ENCODE measurements at places on chromosomes 7 and 10. TPM values are rescaled to one million over a fixed set of nuclear protein-coding genes. Genes with fewer than 3 reads are reported as not detected.

DNA sequence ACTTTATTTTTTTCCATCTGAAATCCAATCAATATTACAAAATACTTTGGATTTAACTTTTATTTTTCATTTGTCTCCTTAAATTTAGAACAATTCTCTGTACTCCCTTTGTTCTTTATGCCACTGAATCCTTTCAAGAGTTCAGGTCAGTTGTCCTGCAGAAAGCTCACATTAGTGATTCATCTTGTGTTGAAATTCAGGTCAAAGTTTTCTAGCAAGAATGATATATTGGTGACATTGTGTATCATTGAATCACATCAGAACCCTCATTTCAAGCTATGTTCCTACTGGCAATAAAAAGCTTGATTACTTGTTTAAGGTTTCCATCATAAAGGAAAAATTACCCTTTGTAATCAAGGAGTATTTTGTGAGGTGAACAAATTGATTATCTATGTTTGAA is 378.8 kb upstream of the STEAP1 start:
- H3K4me1 ChIP-seq = no peaks in the 10 kb centered on the region
- H3K27me3 ChIP-seq = no peaks in the 10 kb centered on the region
- no peak overlapping the region for H3K27ac ChIP-seq
- no peaks in the 10 kb centered on the region for H3K36me3 ChIP-seq
- H3K4me3 ChIP-seq = no peak overlapping the region

DNA sequence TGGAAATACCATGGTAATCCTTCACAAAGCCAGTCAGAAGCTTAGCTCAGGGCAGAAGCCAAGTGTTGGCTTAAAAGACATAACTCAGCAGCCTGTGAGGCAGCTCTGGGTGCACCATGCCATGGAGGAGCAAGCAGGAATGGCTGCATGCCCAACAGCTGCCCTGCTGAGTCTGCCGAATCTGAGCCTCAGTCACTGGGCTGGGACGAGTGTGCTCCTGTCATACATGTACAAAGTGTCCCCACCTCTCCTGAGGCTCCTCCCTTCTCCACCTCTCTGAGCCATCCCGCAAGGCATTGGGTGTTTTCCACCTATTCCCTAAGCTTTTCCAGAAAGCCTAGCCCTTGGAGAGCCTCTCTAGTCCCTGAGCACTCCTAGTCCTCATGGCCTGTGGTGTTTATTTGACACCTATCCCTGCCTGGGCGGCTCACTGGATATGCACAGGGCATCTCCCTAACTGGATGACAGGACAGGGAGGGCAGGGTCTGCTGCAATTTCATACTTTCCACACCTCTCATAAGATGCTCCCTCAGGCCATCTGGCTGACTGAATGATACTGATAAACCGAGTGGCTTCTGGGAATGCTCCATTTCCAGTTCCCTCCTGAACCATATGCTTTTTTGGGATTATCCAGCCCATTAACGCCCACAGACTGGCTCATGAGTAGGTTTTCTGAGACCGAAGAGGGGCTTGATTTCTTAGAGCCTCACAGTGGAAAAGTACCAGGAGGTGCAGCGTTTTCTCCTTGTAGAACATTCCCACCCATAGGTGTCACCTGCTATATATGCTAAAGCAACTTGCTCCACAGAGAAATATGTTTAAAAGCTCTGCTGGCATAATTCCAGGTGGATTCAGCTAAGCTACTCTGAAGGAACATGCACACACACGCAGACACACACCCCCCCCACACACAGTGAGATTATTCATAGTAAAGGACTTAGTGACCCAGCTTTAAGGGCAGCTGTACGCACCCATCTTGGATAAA is 199.3 kb downstream of the SNX10 start:
- no peak overlapping the region for H3K4me3 ChIP-seq
- no peaks in the 10 kb centered on the region for H3K27me3 ChIP-seq
- H3K4me1 ChIP-seq = no peaks in the 10 kb centered on the region
- DNase-seq = no peak
- no peak overlapping the region for H3K27ac ChIP-seq

GRCh38 chr7:47816647-47817046 is 131.6 kb downstream of the PKD1L1 start:
- H3K4me1 ChIP-seq = no peaks in the 10 kb centered on the region
- DNase-seq = no peak
- no peak overlapping the region for H3K4me3 ChIP-seq
- H3K36me3 ChIP-seq = no peaks in the 10 kb centered on the region

DNA sequence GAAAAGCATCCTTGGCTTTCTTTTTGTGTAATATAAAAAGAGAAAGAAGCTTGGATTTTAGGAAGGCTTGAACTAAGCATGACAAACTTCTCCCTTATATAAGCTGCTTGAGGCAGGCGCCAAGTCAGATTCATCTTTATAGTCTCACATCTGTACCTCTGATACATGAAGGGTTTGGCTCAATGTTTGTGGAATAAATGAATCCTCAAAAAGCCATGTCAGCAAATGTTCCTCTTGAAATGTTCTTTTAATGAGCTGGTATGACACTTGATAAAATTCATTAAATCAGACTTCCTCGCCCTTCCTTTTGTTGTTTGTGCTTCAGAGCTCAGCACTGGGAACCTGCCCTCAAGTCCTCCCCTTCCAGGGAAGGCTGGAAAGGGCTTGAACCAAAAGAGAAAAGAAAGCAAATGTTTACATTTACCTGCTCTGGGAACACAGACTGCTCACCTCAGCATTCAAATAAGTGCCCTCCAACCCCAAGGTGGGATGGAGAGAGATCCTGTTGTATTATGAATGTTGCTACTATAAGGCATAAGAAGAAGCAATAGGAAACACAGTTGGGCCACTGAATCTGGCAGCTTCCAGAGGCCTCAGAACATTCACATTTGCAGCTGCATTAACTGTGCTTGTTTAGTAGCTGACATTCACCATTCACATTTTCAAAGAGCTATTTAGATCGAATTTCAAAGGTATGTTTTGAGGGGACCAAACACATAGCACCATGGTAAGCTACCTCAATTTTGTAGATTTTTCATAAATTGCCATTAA is 212.6 kb downstream of the CACNA2D1 start:
- no peak overlapping the region for H3K27ac ChIP-seq
- H3K27me3 ChIP-seq = no peaks in the 10 kb centered on the region
- H3K4me1 ChIP-seq = no peaks in the 10 kb centered on the region
- no peaks in the 10 kb centered on the region for H3K36me3 ChIP-seq
- no peak for DNase-seq
- no peak overlapping the region for H3K4me3 ChIP-seq

DNA sequence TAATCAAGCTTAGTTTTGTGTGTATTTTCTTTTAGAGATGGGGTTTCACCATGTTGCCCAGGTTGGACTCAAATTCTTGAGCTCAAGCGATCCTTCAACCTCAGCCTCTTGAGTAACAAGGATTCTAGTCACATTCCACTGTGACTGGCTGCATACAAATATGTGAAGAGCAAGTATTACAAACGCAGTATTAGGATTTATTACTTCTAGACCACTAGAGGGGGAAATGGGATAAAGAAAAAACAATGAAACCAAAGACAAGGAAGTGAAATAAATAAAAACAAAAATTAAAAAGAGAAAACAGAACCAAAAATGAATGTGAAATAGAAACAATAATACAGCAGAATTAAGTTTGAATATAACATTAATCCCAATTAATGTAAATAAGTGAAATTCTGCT is 308.7 kb downstream of the ANKRD30A start:
- no peaks in the 10 kb centered on the region for H3K27me3 ChIP-seq
- no peaks in the 10 kb centered on the region for H3K36me3 ChIP-seq

- H3K27ac ChIP-seq = no peak overlapping the region
- H3K4me3 ChIP-seq = no peak overlapping the region
- H3K27me3 ChIP-seq = no peaks in the 10 kb centered on the region
- peak; percentile 25 for DNase-seq
- no peaks in the 10 kb centered on the region for H3K4me1 ChIP-seq
Observed at GRCh38 chr7:45188736-45189135, 31.1 kb downstream of the RAMP3 start.

Gene CYP2C18
- total RNA-seq = not detected

DNA sequence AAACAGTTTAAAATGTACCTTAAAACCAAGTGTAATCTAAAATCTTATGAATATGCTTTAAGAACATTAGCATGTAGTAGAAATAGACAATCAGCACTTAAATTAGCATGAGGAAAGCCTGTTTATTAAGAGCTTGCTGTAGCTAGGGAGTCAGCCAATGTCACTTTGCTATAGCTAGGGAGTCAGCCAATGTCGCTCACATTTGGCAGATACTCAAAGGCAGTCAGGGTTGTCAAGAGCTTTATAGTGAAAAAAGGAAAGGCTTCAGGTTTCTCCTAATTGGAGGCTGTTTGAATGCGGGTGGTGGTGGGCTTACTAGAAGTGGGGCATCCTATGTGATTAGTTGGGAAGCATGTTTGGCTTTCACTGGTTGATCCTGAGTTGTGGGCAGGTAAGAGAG is 226.2 kb upstream of the DGKB start:
- H3K4me3 ChIP-seq = no peak overlapping the region
- no peaks in the 10 kb centered on the region for H3K27me3 ChIP-seq
- no peaks in the 10 kb centered on the region for H3K4me1 ChIP-seq

- H3K4me1 ChIP-seq = no peaks in the 10 kb centered on the region
- H3K27me3 ChIP-seq = no peaks in the 10 kb centered on the region
- no peak overlapping the region for H3K27ac ChIP-seq
- H3K4me3 ChIP-seq = no peak overlapping the region
- no peaks in the 10 kb centered on the region for H3K36me3 ChIP-seq
Observed at GRCh38 chr10:21069278-21069677, 172.2 kb upstream of the NEBL start.

DNA sequence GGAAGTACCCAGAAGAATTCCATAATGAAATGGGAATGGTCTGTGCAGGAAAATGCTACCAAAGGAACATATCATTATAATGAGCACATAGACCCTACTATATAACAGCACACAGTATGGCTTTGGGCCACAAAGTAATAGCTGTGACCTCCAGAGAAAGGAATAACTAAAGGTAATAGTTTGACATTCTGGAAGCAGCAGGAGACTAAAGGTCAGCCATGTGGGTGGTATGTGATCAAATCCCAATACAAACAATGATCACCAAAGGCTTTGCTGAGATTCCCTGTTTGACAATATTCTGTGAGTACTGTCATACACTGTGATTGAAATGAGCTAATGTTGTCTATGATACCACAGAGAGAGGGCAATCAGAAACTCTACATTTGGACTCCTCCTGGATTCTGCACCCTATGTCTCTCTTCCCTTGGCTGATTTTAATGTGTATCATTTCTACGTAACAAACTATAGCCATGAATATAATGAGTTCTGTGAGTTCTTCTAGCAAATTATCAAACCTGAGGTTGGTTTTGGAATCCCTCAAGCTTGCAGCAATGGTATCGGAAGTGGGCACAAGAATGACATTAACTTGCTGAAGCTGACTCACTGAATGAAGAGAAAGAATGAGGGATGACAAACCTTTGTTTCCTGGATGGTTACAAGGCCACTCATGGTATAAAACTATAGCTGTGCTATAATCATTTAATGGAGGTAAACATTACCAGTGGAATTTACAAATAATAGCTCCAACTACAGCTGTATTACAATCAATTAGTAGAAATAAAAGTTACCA is 99.6 kb downstream of the JMJD1C start:
- H3K4me1 ChIP-seq = no peaks in the 10 kb centered on the region
- no peak overlapping the region for H3K4me3 ChIP-seq
- H3K36me3 ChIP-seq = no peaks in the 10 kb centered on the region
- no peaks in the 10 kb centered on the region for H3K27me3 ChIP-seq
- no peak for DNase-seq

Gene FOXI2
- not detected for total RNA-seq

GRCh38 chr7:120272701-120273475 is at the start of gene KCND2:
Gene KCND2 (plus strand): TSS chr7:120273175.
- H3K27me3 ChIP-seq = no peaks in the 10 kb centered on the region
- DNase-seq = no peak
- H3K27ac ChIP-seq = no peak within 1 kb of the TSS
- no peaks in the 10 kb centered on the region for H3K36me3 ChIP-seq
- no peaks in the 10 kb centered on the region for H3K4me1 ChIP-seq

- no peak overlapping the region for H3K27ac ChIP-seq
- H3K27me3 ChIP-seq = no peaks in the 10 kb centered on the region
- H3K4me1 ChIP-seq = no peaks in the 10 kb centered on the region
- DNase-seq = no peak
- H3K4me3 ChIP-seq = no peak overlapping the region
- H3K36me3 ChIP-seq = no peaks in the 10 kb centered on the region
Observed at GRCh38 chr10:29379208-29379607, 90.3 kb downstream of the LYZL1 start.

Gene PON3
- 8.5 TPM for total RNA-seq

DNA sequence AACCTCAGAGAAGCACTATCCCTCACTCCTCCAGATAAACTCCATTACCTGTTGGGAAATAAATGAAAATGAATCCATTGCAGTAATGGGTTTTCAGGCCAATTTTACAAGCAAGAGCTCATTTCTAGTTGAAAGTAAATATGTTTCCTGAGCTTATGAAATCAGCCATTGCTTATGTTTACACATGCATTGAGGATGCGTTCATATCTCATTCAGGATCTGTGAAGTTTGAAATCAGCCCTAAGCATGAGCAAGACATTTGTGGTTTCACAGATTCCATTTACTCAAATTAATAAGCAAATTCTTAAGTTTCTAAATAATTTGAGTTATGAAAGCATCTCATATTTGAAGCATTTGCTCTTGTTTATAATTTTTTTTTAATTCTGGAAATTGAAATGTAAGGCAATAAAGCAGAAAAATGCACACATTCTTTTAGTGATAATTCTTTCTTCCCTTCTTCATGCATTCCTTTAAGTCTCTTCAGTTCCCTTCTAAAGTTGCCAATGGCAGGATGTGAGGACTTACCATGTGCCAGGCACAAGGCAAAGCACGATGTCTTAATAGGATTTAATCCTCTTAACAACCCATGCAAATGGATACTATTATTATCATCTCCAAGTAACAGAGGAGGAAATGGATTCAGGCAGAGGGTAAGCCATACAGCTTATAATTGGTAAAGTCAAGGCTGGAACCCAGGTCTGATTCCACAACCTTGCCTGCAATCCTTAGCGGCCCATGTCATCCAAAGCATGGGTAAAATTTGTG is 35.0 kb upstream of the CTTNBP2 start:
- no peaks in the 10 kb centered on the region for H3K4me1 ChIP-seq
- DNase-seq = no peak
- H3K4me3 ChIP-seq = no peak overlapping the region
- H3K27me3 ChIP-seq = no peaks in the 10 kb centered on the region
- no peak overlapping the region for H3K27ac ChIP-seq
- no peaks in the 10 kb centered on the region for H3K36me3 ChIP-seq

Gene FOXP2
- total RNA-seq = 5.9 TPM
